ENCODE measurements at places on chromosomes 3 and 15. TPM values are rescaled to one million over a fixed set of nuclear protein-coding genes. Genes with fewer than 3 reads are reported as not detected.

- H3K27me3 ChIP-seq, result no peaks in the 10 kb centered on the region
- DNase-seq, result no peak
- peaks cover 54% of the 10 kb centered on the region for H3K4me1 ChIP-seq
- H3K27ac ChIP-seq, result peak overlapping the region; percentile 97
- H3K36me3 ChIP-seq, result no peaks in the 10 kb centered on the region
- peak overlapping the region; percentile 95 for H3K4me3 ChIP-seq
These were observed 753 bp downstream of the ITGB5 start for GRCh38 chr3:124886168-124887056.

DNA sequence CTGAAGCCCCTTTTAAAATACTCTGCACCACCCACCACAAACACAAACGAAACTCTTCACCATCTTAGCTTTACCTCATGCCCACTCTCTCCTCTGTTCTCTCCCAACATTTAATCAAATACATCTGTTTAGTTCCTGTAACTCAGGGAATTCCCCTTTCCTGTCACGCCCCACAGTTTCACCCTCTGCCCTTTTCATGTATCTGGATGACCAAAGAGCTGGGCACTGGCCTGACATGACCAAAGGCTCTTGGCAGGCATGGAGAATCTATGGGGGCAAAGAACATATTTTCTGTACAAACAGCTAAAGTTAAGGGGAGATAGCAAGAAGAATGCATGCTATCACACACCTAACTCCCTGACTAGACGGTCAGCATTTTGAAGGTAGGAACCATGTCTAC lies 270.0 kb downstream of the TBL1XR1 start:
- H3K27me3 ChIP-seq, result no peaks in the 10 kb centered on the region
- H3K27ac ChIP-seq, result no peak overlapping the region
- no peaks in the 10 kb centered on the region for H3K4me1 ChIP-seq
- H3K36me3 ChIP-seq, result no peaks in the 10 kb centered on the region
- no peak for DNase-seq

DNA sequence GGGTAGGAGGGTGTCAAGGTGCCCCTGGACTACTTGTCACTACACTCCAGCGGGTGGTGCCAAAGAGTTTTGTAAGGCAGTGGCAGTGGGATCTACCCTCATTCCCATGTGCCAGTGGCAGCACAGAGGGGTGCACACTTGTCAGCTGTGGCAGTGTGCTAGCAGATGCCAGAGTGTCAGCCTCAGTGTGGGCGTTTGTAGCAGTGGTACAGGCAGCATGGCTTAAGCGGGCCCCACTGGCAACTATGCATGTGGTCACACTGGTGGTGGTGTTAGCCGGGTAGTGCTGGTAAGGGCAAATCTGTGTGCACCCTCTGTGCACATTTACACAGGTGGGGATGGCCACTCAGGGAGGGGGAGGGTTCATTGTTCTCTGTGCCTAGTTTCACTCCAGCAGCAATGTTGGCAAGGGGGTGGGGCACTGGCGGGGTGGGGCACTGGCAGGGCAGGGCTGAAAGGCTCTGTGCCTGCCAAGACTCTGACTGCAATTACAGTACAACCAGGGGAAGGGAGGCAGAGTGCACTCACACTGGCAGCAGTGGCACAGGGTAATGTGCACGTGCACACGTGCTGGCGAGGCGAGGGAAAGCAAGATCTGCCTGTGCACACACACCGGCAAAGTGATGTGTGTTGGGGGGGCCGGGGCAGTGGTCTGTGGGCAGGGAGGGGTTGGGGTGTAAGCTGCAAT lies 31.8 kb downstream of the MYO9A start:
- H3K27ac ChIP-seq, result no peak overlapping the region
- H3K4me1 ChIP-seq, result peaks cover 11% of the 10 kb centered on the region
- H3K4me3 ChIP-seq, result no peak overlapping the region
- peaks cover 3% of the 10 kb centered on the region for H3K36me3 ChIP-seq

DNA sequence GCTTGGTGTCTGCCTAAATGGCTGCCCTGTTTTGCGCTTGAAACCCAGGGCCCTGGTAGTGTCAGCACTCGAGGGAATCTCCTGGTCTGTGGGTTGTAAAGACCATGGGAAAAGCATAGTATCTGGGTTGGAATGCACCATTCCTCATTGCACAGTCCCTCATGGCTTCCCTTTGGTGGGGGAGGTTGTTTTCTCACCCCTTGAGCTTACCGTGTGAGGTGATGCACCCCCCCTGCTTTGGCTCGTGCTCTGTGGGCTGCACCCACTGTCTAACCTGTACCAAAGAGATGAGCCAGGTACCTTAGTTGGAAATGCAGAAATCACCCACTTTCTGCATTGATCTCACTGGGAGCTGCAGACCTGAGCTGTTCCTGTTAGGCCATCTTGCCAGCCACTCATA lies 104.7 kb downstream of the MBNL1 start:
- no peaks in the 10 kb centered on the region for H3K27me3 ChIP-seq
- peaks cover 23% of the 10 kb centered on the region for H3K4me1 ChIP-seq
- no peak overlapping the region for H3K27ac ChIP-seq

DNA sequence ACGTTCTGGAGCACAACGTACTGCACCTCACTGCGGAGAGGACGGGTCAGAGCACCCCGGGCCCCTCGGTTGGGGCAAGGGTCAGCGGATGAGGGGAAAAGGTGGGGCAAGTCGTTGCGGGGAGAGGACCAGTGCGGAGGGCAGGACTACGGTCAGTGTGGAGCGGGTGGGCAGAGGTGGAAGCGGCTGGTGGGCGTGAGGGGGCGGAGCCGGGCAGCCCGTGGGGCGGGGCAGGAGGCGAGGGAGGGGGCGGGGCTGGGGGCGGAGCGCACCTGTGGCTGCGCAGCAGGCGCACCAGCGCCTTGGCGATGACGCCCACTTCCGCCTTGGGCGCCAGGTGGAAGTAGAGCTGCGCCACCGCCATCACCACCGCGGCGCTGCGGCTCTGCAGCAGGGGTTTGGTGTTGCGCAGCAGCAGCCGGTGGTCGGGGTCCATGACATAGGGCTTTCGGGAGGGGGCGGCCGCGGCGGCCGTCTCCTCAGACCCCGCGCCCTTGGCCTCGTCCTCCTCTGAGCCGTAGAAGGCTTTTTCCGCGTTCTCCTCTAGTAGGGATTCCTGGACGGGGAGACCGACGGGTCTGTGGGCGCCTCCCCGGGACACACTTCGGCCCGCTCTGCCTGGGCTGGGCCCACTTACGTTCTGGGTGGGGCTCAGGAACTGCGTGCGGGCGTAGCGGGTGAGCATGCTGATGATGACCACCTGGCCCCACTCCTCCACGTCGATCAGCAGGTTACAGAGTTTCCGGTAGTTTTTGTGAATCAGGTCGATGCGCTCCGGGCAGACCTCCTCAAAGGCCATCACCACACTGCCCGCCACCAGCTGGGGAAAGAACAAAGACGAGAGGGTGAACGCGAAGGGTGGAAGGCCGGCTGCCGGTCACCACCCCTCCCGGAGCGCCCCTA lies 29.2 kb downstream of the AP3B2 start:
- H3K36me3 ChIP-seq, result no peaks in the 10 kb centered on the region
- peaks cover 24% of the 10 kb centered on the region for H3K27me3 ChIP-seq
- H3K27ac ChIP-seq, result no peak overlapping the region
- H3K4me1 ChIP-seq, result peaks cover 10% of the 10 kb centered on the region
- H3K4me3 ChIP-seq, result peak overlapping the region; percentile 47

DNA sequence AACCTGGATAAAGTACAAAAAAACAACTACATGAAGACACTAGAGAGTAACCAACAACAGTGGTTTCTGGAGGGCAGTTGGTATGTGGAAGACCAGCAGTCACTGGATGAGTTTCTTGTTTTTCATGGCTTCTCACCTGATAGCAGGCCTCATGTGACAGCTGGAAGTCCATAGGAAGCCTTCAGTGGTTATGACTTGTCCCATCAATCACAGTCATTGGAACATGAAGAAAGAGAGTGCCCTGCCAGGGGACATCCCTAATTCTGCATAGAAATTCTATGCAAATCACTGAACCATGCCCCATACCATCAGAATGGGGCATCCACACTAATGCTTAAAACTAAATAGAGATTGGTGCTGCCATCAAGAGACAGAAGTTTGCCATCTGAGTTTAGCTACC lies 81.6 kb downstream of the AKAP13 start:
- H3K36me3 ChIP-seq, result no peaks in the 10 kb centered on the region
- DNase-seq, result no peak
- no peaks in the 10 kb centered on the region for H3K27me3 ChIP-seq
- peaks cover 30% of the 10 kb centered on the region for H3K4me1 ChIP-seq
- no peak overlapping the region for H3K27ac ChIP-seq
- H3K4me3 ChIP-seq, result no peak overlapping the region

DNA sequence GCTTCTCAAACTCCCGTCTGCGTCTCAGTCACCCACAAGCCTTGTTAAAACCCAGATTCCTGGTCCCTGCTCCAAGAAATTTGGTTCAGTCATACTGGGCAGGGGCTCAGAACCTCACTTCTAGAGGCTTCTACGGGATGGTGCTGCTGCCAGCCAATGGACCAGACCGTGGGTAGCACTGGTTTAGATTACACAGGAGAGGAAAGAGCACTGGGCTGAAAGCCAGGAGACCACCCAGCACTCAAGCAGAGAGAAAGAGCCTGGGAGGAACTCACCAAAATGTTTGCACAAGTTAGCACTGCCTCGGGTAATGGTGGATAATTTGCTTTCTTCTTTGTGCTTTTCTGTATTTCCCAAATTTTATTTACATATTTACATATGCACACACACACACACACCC lies 46.9 kb upstream of the MUC13 start:
- H3K36me3 ChIP-seq, result peaks cover 16% of the 10 kb centered on the region
- no peak for DNase-seq
- H3K4me1 ChIP-seq, result peaks cover 13% of the 10 kb centered on the region
- no peak overlapping the region for H3K4me3 ChIP-seq
- H3K27me3 ChIP-seq, result no peaks in the 10 kb centered on the region

DNA sequence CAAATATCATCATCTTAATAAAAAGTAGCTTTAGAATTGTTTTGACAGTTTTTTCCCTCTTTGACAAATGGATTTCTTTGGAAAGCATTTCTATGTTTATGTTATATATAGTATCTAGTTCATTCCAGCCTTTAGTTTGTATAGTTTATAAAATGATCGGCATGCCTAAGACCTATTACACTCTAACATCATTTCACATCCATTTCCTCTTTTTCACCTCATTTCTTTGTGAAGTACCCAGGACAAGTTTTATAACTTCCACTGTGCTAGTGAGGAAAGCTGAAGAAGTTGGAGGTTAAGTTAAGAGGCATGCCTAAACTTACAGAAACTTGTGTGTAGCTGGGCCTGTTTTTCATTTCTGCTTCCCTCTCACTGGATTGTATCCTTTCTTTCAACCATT lies 178.4 kb downstream of the TP63 start:
- no peak for DNase-seq
- H3K36me3 ChIP-seq, result no peaks in the 10 kb centered on the region
- H3K4me3 ChIP-seq, result no peak overlapping the region
- H3K27me3 ChIP-seq, result no peaks in the 10 kb centered on the region
- peaks cover 9% of the 10 kb centered on the region for H3K4me1 ChIP-seq
- no peak overlapping the region for H3K27ac ChIP-seq

DNA sequence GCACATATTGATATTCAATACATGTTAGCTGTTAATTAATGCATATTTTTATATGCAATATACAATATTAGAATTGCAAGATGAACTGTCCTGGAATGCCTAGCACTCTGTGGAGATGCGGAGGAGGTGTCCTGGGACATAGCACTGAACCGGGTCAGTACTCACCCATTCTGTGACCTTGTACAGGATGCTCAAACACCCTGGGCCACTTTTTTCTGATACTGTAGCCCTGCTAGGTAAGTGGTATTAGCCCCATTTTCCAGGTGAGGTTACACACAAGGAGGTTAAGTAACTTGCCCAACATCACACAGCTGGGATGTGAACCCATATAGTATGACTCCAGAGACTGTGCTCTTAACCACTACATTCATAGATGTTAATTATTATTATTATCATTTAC lies 1.7 kb upstream of the MAGEF1 start:
- peaks cover 34% of the 10 kb centered on the region for H3K4me1 ChIP-seq
- H3K36me3 ChIP-seq, result no peaks in the 10 kb centered on the region
- H3K27me3 ChIP-seq, result no peaks in the 10 kb centered on the region
- no peak for DNase-seq
- H3K4me3 ChIP-seq, result no peak overlapping the region

GRCh38 chr15:39140060-39140604 lies 440.7 kb upstream of the THBS1 start:
- H3K36me3 ChIP-seq, result no peaks in the 10 kb centered on the region
- H3K27me3 ChIP-seq, result no peaks in the 10 kb centered on the region
- no peak overlapping the region for H3K4me3 ChIP-seq
- H3K4me1 ChIP-seq, result no peaks in the 10 kb centered on the region
- H3K27ac ChIP-seq, result no peak overlapping the region
- DNase-seq, result no peak

- no peak overlapping the region for H3K4me3 ChIP-seq
- no peak overlapping the region for H3K27ac ChIP-seq
- H3K27me3 ChIP-seq, result no peaks in the 10 kb centered on the region
- H3K36me3 ChIP-seq, result no peaks in the 10 kb centered on the region
- peaks cover 7% of the 10 kb centered on the region for H3K4me1 ChIP-seq
- DNase-seq, result no peak
These were observed 4.8 kb upstream of the ARPIN start for GRCh38 chr15:89917442-89918101.

- DNase-seq, result no peak
- no peak overlapping the region for H3K27ac ChIP-seq
- no peak overlapping the region for H3K4me3 ChIP-seq
- H3K4me1 ChIP-seq, result no peaks in the 10 kb centered on the region
- H3K27me3 ChIP-seq, result no peaks in the 10 kb centered on the region
These were observed 12.4 kb downstream of the CCR4 start for GRCh38 chr3:32963871-32964270.

DNA sequence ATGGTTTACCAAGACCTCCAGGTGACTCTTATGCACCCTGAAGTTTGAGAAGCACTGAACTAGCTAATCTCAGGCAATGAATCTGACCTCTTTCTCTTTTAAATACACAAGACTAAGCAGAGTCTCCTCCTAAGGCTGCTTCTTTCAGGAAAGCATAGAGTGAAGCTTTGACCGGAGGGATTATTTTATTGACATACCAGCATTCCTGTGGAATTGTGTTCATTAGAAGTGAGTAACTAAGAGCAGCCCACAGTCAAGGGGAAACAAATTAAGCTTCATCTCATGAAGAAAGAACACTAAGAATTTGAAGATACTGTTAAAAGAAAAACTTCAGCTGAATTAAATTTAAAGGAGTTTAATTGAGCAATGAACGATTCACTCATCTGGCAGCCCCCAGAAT lies 963.5 kb downstream of the NTRK3 start:
- H3K4me3 ChIP-seq, result no peak overlapping the region
- no peaks in the 10 kb centered on the region for H3K36me3 ChIP-seq
- H3K27me3 ChIP-seq, result no peaks in the 10 kb centered on the region
- no peak for DNase-seq

The AGBL1 gene
- total RNA-seq, result not detected

The CTDSPL2 gene
- total RNA-seq, result 49.7 TPM

The TGM5 gene
- total RNA-seq, result 75.6 TPM

The SLC15A2 gene
- 2.3 TPM for total RNA-seq

The FBLN2 gene
- 38.5 TPM for total RNA-seq

The MSL2 gene
- 71.1 TPM for total RNA-seq

The CCR9 gene
- not detected for total RNA-seq

The GOLGA8Q gene
- 4.5 TPM for total RNA-seq

Measured in suprapubic skin (tissue), 4 donors.